Progenitor cell of endocrine pancreas (in vitro differentiated cells): ENCODE measurements at places on chromosomes 6 and 20. TPM values are rescaled to one million over a fixed set of nuclear protein-coding genes. Genes with fewer than 3 reads are reported as not detected.

Gene CCN6
- not detected in 2 replicates for total RNA-seq

Gene TRIM31
- total RNA-seq, result not detected in 2 replicates

Gene CGA
- 5.5 and 7.1 TPM in 2 replicates for total RNA-seq

Gene FAM135A
- 31.9 and 34.4 TPM in 2 replicates for total RNA-seq

Gene PRSS35
- total RNA-seq, result 8.5 and 9.9 TPM in 2 replicates

Gene CST2
- total RNA-seq, result not detected in 2 replicates

Gene R3HDML
- total RNA-seq, result not detected in 2 replicates

Gene LINC00237
- not detected in 2 replicates for total RNA-seq

Gene FOXA2
- 124 and 141 TPM in 2 replicates for total RNA-seq

Gene KCNK16
- total RNA-seq, result 32.9 and 35.2 TPM in 2 replicates

Gene TREML1
- not detected in 2 replicates for total RNA-seq

Gene DSP
- total RNA-seq, result 365 and 366 TPM in 2 replicates

Gene PPIL4
- 37.2 and 38.3 TPM in 2 replicates for total RNA-seq

Gene NDUFAF4
- 28.4 and 31.5 TPM in 2 replicates for total RNA-seq

Gene SLC22A3
- 1.7 and 2.3 TPM in 2 replicates for total RNA-seq

Gene TBXT
- not detected in 2 replicates for total RNA-seq
